Activated T-helper 1 cell treated with anti-CD3 and anti-CD28 coated beads, Interleukin-2, amount 50 U/mL, for 16 hours (primary cell): ENCODE measurements at places on chromosomes 3 and 15.

DNA sequence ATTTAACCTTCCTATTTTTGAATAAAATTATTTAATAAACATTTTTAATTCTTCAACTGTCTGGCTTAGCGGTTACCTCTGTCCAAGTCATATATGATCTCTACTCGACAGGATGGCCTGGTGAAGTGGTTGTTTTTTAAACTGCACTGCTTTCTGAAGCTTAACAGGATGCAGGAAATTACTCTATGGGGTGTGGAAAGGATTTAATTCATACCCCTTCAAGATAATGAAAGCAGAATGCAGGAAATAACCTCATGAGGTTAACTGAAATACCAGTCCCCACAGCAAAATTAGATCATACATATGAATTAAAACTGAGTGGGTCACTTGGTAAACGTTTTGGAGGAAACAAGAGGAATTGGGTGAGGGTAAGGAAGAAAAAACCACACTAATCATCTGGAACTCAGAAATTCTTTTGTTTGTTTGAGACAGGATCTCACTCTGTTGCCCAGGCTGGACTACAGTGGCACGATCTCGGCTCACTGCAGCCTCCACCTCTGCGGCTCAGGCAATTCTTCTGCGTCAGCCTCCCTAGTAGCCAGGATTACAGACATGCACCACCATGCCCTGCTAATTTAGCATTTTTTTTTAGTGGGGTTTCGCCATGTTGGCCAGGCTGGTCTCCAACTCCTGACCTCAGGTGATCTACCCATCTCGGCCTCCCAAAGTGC lies 50.1 kb downstream of the LYSMD4 start:
- DNase-seq, result no peak

DNA sequence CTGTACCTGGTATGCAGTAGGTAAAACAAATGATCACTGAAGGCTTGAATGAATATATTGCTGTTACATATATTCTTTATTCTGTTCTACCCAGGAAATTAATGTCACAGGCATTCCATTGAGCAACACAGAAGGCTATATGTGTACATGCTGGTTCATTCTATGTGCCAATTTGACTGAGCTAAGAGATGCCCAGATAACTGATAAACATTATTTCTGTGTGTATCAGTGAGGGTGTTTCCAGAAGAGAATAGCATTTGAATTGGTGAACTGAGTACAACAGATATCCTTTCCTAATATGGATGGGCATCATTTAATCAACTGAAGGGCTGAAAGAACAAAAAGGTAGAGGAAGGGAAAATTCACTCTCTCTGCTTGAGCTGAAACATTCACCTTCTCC lies 886.8 kb downstream of the FHIT start:
- no peak for DNase-seq

DNA sequence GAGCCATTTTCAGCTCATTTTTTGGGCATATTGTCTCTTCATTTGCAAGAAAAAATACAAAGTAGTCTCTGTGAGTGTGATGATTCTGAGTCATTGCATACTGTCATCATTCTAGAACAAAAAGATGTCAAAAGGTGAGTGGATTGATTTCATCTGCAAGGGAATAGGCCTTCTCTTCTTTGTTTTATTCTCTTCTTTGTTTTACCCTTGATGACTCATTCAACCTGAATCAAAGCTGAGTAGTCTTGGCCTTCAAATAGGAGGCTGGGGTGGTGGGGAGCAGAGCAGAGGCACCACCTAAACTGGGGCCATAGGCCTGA lies 25.4 kb downstream of the CYP19A1 start:
- DNase-seq, result no peak

DNA sequence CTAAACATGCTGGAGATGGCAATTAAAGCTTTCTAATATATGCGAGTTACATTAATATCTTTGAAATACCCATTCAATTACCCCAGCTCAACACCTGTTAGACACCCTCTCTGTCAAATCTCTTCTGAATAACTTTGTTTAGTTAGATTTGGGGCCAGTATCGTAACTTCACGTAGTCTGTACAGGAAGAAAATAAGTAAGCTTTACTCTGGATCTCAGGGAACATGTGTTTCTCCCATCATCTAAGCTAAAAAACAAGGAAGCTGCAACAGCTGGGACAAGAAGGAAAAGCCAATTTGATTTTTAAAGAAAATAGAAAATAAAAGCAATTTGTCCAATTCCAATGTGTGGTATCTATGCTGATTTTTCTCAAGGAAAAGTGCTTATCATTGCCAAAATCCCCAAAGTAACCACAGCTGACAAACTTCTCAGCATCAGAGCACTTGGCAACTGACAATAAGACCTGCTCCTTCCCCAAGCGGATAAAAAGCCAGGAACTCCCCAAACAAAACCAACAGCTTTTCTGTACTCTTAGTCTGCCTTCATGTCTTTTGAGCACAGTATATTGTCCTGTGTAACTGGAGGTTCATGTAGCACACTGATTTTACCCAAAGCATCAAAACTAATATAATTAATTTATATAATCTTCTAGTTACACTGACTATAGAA lies 279.1 kb downstream of the ZBTB20 start:
- no peak for DNase-seq

GRCh38 chr15:71048913-71049675 lies 66.2 kb upstream of the THSD4 start:
- DNase-seq, result no peak

DNA sequence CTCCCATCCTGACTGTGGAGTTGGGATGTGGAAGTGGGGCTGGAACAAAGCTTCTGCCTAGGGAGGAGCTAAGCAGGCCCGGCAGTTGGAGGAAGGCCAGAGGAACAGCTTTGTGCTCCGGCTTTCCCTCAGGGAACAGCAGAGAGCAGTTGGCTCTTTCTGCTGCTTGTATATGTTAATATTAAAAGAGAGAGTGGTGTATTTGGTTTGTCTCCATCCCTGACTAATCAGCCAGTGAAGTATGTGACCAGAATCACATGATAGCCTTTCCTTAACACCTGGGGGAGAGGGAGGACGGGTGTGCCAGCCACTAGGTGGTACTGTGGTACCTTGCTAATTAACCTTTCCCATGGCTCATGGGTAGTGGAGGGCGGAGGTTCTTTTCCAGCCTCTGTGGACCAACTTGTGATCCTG lies 10.0 kb downstream of the EIF2B5 start:
- no peak for DNase-seq

DNA sequence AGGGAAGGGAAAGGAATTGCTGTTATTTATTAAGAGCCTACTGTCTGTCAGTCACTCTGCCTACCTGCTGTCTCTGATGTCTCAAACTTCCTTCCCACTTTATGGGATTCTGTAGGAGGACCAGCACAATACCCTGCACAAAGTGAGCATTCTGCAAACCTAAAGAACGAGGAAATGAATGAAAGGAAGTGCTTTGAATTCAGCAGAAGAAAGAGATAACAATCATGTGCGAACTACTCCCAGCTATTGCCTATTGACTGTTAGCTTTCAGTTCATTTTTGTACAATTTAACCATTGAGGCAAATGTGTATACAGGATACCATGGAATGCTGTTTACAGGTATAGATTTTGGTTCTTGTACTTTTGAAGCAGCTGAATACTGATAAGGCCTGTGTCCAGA lies 66.8 kb downstream of the CMSS1 start:
- no peak for DNase-seq

- DNase-seq, result no peak
These were observed 898.2 kb downstream of the MCTP2 start for GRCh38 chr15:95129574-95129973.

DNA sequence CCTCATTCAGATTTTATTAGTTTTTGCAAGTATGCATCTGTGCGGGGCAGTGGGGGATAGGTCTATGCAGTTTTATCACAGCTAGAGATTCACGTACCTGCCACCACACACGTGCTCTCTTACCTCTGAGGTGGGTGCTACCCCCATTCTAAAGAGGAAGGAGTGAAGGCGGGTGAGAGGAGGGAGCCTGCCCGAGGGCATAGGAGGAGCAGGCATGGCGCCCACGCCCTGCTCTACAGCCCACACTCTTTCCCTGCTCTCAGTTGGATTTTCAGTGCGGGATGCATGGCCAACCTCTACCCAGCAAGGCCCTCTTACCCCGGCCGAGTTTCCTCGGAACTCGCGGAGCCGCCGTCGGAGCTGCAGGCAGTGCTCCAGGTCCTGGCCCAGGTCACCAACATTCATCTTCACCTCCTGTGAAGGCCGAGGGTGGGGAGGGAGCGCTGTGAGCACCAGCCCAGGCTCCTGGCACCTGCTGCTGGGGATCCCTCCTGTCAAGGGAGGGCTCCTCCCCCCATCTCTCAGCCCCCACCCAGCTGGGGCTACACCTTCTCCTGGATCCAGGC lies 26.9 kb downstream of the PLA2G4B start:
- no peak for DNase-seq

- DNase-seq, result no peak
These were observed 773.1 kb downstream of the AGBL1 start for GRCh38 chr15:86852741-86853140.

- no peak for DNase-seq
These were observed 134.5 kb downstream of the MECOM start for GRCh38 chr3:169529013-169529412.

DNA sequence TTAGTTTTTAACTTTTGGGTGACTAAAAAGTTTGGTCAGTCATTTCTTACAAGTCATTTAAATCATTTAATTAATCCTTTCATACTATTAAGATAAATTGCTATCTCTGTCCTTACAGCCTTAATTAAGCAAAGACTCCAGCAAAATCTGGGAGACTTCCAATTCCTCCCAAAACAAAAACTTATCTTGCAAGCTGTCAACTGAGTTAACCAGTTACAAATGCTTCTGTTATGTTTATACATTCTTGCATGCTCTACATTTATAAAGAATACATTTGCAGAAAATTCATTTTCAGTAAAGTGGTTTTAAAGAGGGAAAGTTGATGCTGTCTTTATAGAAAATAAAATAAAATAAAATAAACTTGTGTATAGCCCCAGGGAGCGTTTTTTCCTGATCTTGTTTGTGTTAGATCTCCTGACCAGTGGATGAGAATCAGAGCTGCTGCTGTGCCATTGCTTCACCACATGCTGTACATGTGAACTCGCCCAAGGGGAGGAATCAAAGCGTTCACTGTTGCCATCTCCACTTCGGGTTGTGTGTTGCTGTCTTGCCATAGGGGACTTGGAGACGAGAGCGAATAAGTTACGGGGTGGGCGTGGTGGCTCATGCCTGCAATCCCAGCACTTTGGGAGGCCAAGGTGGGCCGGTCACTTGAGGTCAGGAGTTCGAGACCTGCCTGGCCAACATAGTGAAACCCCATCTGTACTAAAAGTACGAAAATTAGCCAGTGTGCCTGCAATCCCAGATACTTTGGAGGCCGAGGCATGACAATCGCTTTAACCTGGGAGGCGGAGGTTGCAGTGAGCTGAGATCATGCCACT lies 5.5 kb downstream of the CCR4 start:
- DNase-seq, result no peak

- DNase-seq, result no peak
These were observed 234.3 kb downstream of the SQOR start for GRCh38 chr15:45869034-45869668.

GRCh38 chr15:63860555-63860954 lies 26.8 kb upstream of the HERC1 start:
- no peak for DNase-seq

- no peak for DNase-seq
These were observed 19.0 kb upstream of the MEX3B start for GRCh38 chr15:82064824-82065223.

DNA sequence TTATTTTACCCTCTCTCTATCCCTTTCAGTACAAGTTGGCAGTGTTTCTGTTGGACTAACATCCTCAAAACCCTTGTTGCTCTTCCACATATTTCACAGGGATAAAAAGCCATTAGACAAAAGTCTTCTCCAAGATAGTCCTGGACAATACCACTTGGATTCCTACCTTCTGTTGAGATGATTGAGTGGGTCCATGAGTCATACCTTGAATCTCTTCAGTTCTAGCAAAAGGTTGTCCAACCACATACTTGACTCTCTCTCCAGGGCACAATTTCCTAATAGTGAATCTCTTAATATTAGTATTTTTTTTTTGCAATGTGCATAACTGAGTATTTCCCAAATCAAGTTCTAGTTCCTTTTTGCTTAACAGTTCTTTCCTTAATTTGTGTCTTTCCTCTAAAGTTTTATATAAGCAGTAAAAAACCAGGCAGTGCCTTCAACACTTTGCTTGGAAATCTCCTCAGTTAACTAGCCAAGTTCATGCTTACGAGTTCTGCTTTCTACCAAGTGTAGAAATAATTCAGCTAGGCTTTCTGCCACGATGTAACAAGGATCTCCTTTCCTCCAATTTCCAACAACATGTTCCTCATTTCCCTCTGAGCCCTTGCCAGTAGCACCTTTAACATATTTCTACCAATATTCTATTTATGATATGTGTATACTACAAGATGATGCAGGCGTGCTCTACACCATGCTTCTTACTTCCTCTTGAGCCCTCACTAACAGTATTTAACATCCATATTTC lies 68.3 kb upstream of the NEO1 start:
- no peak for DNase-seq

- DNase-seq, result no peak
These were observed 251.7 kb downstream of the GRM7 start for GRCh38 chr3:7112523-7113056.

GRCh38 chr3:195397524-195397923 lies 45.3 kb downstream of the ACAP2 start:
- no peak for DNase-seq

- no peak for DNase-seq
These were observed 136.2 kb upstream of the PFN2 start for GRCh38 chr3:150106740-150107428.

- no peak for DNase-seq
These were observed 166.9 kb downstream of the SUCNR1 start for GRCh38 chr3:152040319-152040718.

DNA sequence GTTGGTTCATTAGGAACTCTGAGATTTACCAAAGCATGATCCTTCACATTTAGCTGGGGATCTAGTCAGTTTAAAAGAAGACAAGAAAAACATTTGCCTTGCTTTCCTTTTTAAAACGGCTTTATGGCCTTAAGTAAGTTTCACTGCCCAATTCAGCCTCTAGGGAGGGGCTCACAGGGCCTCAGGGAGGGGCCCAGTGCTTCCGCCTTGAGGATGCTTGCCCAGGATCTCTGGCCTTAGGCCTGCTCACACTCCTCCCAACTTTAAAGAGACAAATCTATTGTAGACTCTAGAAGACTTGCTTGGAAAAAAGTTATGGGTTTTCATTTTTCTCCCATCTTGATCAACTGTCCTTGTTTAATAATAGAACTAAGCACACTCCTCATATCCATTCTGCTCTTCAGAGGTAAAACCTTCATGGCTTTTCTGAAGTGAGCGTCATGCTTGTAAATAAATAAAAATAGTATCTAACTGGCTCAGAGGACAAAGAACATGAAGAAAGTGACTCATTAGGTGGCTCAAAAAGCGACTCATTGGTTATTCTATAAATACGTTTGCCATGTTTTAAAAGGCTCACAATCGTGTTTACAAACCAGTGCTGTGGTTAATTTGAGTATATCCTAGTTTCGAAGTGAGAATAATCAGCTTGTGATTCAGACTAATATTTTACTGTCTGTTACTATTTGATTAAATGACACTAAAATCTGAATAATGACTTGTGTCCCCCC lies 13.7 kb downstream of the PDHB start:
- no peak for DNase-seq
